Small intestine (tissue), 16 donors: ENCODE measurements at places on chromosomes 3 and 15.
A peak's percentile ranks its signal among the peaks of the same experiment; 100 is the strongest.

- DNase-seq, result peak; percentile 24
Observed at GRCh38 chr3:52881871-52882270, 15.5 kb downstream of the STIMATE start.

GRCh38 chr3:186514296-186515002 lies 29.7 kb downstream of the CRYGS start:
- peak; percentile 18 for DNase-seq

DNA sequence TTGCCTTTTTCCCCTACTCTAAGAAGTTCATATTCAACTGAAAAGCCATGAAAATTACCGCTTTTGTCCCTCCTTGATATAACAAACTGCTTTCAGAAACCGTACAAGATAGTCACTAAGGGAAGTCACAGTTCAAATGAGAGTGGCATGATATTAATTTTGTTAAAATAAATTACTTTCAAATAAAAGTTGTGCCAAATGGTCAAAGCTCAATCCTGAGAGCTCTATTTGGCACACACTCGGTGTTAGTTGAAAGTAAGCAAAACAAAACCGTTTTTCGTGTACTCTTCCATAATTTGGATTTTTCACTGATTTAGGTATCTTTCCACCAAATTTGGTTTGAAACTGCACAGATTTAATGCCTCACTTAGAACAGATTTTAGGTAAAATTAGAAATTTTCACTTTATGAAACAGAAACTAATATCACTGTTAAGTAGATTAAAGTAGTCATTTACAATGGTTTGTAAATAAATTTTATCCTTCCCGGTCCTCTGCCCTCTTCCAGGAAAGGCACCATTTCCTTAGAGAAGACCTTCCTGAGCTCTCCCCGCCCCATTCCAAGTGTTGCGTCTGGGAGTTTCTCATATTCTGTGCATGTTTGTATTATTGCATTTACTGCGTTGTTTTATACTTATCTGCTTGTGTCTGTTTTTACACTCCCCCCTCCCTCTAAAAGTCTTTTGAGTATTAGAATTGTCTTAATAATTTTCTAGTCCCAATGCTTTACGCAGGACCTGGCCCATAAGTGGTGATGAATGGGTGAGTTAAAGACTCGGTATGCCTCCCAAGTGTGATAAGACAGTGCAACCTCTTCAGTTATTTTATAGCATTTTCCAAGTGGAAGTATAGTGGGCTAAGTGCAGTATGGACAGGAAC lies 853 bp downstream of the TCAIM start:
- DNase-seq, result peak; percentile 55

DNA sequence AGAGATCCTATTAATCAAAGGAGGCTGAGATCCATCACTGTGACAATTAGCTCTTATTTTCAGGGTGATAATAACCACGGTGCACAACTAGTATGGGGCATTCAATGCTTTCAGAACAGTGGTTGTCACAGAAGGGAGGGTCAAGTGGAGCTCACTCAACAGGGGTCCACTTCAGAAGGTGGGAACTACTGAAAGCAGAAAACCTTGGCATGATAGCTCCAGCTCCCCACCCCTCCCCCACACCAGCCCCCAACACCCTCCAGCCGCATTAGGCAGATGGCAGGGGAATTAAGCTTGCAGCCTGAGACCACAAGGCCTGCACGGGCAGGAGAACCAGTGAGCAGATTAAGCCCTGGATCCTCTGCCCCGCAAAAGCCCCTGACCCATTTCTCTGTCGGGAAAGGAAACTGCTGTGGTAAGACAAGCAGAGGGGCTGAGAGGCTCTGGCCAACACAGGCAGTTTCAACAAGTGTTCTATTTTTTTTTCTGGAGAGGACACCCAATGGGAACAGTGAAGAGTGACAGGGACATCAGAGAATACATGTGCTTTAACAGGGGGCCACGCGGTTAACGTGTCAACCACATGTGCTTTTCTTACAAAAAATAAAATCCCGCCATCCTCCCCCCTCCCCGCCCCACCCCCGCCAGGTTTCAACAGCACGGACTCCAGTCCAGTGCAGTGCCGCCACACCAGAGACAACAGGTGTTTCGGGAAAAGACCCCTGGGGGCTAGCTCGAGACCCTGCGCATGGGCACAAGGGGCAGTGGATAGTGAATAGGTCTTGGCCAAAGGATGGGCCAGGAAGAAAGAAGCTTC lies 997 bp downstream of the FYCO1 start:
- peak; percentile 66 for DNase-seq

GRCh38 chr3:179967622-179968021 lies 69.1 kb downstream of the PEX5L start:
- DNase-seq, result no peak

DNA sequence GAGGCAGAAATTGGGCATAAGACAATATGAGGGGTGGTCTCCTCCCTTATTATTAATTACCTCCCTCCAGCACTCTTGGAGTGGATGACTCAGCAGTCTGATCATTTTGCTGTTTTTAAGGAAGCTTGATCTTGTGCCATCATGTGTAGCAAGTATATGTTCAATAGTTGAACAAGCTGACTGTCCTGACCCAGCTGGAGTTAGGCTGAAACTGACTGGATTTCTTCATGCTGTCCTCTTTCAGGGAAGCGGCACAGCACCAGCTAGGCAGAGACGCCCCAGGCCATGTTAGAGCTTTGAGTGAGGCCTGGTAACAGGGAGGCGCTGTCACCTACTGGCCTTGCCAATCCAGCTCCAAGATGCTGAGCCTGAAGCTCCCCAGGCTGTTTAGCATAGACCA lies 54.4 kb upstream of the KIF23 start:
- DNase-seq, result no peak

GRCh38 chr3:119084371-119085069 lies 49.9 kb upstream of the IGSF11 start:
- DNase-seq, result no peak

GRCh38 chr3:61132062-61132461 lies 119.2 kb downstream of the FHIT start:
- no peak for DNase-seq

GRCh38 chr3:75180235-75180944 lies 483.7 kb upstream of the FRG2C start:
- no peak for DNase-seq

- no peak for DNase-seq
Observed at GRCh38 chr3:47476330-47476626, 537 bp upstream of the SCAP start.

DNA sequence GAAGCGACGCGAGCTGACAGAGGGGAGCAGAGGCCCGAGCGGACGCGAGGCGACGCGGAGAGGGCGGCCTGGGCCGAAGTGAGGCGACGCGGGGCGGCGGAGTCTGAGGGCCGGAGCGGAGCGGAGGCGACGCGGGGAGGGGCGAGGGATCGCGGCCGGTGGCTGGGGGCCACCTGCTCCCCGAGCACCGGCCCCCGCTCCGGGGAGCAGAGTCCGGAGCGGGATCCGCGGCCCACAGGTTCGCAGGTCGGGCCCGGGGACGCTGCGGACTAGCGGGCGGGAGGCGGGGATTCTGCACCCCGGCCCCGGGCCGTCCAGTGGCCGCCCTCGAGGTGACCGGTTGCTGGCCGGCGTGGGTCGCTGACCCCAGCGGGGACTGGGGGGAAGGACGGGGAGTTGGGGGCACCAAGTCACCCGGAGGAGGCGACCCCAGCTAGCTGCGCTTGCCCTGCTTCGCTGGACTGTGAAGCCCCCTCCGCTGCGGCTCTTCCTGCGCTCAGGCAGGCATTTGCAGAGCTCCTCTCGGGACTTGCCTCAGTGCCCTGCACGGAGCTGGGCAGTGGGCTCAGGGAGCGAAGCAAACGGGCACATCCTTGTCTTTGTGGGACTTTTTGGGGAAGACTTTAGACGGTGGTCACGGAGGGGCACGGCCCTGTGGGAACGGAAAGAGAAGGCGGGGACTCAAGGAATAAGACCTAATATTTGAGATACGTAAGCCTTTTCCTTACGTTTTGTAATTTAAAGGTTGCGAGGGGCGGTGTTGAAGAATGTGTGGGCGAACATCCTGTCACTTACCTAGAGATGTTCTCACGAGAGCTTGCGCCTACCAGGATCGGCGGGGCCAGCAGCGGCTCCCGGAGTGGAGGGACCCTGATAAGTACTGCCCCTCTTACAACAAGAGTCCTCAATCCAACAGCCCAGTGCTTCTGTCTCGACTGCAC lies 566 bp downstream of the HMCES start:
- DNase-seq, result peak; percentile 69

GRCh38 chr3:119751423-119751822 lies 30.5 kb upstream of the NR1I2 start:
- no peak for DNase-seq

DNA sequence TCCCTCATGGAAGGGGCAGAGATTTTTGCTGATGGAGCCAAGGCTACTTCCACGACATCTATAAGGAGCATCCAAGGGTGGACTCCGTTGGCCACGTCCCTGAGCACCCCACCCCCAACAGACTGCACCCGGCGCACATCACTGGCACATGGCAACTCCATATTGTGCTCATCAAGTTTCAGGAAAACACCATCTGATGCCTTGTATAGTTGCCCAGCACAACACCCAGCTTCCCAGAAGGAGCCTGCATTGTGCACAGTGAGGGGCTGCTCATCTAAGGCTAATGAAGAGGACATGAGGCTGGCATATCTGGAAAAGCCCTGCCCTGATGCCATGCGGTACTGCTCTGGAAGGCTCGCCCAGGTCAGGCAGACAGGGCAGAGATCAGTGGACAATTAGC lies 15.0 kb upstream of the CACNA2D2 start:
- no peak for DNase-seq

DNA sequence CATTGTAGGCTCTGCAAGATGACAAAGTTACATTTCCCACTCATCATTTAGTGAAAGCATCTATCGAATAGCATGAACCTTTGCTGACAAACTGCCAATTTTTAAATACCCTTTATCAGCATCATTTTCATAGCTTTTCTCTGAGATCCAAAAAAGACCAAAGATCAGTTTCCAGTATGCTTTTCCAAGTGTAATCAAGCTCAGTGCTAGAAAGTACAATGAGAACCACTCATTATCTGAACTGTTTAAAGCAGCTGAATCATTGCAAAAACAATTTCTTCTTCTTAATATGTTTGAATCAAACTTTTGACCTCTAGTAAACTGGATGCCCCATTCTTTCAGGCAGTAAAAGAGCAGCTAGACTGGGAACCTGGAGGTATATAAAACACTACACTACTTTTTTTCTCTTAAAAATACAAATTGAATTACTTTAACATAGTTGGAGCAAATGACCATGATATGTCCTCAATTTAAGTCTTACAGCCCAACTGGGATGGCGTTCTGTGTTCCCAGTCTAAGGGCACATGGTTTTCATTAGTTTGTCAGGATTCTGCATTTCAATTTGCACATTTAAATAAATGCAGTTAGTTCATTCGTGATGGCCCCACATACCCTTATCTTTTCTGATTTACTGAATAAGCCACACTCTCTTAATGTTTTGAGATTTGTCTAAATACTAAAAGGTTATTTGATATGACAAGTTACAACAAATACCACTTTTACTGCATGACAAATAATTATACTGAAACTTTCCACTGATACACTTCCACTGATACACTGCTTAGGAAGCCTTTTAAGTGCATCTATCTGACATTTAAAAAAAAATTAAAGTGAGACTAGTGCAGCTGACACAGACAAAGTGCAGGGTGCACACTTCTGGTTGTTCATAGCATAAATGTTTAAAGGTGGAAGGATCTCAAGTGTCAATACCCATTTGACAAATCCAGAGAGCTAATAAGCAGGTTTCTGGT lies 146.0 kb upstream of the FRMD4B start:
- DNase-seq, result no peak

GRCh38 chr15:77002436-77002835 lies 7.5 kb downstream of the PSTPIP1 start:
- no peak for DNase-seq

GRCh38 chr3:9932843-9933560 lies 632 bp upstream of the CRELD1 start:
- DNase-seq, result peak; percentile 76

DNA sequence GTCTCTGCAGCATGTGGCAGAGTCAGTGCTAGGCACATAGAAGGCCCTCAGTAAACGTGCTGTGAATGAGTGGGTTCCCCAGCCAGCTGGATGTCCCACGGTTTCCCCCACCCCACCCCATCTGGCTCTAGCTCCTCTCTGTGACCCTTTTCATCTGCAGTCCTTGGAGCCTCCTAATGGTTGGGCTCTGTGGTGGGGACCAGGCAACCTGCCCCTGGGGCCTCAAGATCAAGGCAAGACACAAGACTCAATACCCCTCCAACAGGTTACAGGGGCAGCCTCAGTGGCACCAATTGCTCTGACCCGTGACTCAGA lies 17.1 kb upstream of the CYP11A1 start:
- DNase-seq, result no peak

- DNase-seq, result peak; percentile 55
Observed at GRCh38 chr3:177538750-177539730, 341.8 kb upstream of the TBL1XR1 start.

DNA sequence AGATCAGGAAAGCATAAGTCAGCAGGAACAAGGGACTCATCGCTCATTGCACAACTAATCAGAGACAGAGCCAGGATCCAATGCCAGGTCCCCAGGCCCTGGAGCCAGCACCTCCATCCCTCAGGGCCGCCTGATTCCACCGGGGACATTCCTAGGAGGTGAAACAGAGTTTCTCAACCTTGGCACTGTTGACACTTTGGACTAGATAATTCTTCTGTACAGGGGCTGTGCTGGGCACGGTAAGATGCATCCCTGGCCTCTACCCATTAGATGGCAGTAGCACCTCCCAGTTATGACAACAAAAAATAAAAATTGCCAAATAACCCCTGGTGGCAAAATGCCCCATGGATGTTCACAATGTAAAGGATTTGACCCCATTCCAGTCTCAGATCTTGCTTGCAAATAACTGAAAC lies 127.7 kb downstream of the MTHFS start:
- no peak for DNase-seq

DNA sequence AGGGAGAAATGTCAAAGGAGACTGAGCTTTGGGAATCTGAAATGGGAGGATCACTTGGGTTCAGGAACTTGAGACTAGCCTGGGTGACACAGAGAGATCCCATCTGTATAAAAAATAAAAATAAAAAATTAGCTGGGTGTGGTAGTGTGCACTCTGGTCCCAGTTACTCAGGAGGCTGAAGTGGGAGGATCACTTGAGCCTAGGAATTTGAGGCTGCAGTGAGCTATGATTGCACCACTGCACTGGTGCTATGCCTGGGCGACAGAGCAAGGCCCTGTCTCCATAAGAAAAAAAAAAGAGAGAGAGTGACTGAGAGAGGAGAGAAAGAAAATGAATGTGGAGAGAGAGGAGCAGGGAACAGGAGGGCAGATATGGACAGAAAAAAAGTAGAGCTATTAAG lies 72.8 kb downstream of the SENP2 start:
- DNase-seq, result no peak

GRCh38 chr15:71595846-71596553 lies 214.4 kb upstream of the NR2E3 start:
- no peak for DNase-seq

- DNase-seq, result no peak
Observed at GRCh38 chr3:181713280-181713647, 1.5 kb downstream of the SOX2 start.
